ENCODE measurements at places on chromosomes 4 and X. TPM values are rescaled to one million over a fixed set of nuclear protein-coding genes. Genes with fewer than 3 reads are reported as not detected.

The MAP7D2 gene
- polyA plus RNA-seq = 0.14 TPM

The PTPN13 gene
- 11.9 TPM for polyA plus RNA-seq

The RTL9 gene
- not detected for polyA plus RNA-seq

The XKRX gene
- not detected for polyA plus RNA-seq

The STS gene
- polyA plus RNA-seq = 1.7 TPM

The SHROOM2 gene
- polyA plus RNA-seq = not detected

The HTRA3 gene
- not detected for polyA plus RNA-seq

The P2RY10 gene
- polyA plus RNA-seq = 85.0 TPM

The PRRG3 gene
- not detected for polyA plus RNA-seq

The NEIL3 gene
- polyA plus RNA-seq = not detected

The TLR8 gene
- polyA plus RNA-seq = not detected

The CFAP47 gene
- polyA plus RNA-seq = not detected

The XAGE2 gene
- polyA plus RNA-seq = not detected

The ZNF41 gene
- polyA plus RNA-seq = 8.7 TPM

The XPNPEP2 gene
- polyA plus RNA-seq = 0.90 TPM

The CYBB gene
- 0.05 TPM for polyA plus RNA-seq

The SPANXA2 gene
- polyA plus RNA-seq = not detected

The MBNL3 gene
- 32.2 TPM for polyA plus RNA-seq

The TMPRSS11D gene
- polyA plus RNA-seq = not detected

The WAS gene
- 13.4 TPM for polyA plus RNA-seq

The USP51 gene
- polyA plus RNA-seq = 0.11 TPM

The UGT2B15 gene
- not detected for polyA plus RNA-seq

The ADH1C gene
- not detected for polyA plus RNA-seq

The PPP4R3C gene
- not detected for polyA plus RNA-seq

The APOO gene
- 18.4 TPM for polyA plus RNA-seq

The APLN gene
- polyA plus RNA-seq = not detected

The PPP1R2C gene
- 1.8 TPM for polyA plus RNA-seq

Data from CD4-positive, alpha-beta memory T cell (primary cell).